NCI-H1417 treated with DMSO at 0.1 percent for 48 hours (cell line): ENCODE measurements at places on chromosomes 11 and 22.

- DNase-seq = peak; percentile 88
Observed at GRCh38 chr11:62171261-62171723, 18.7 kb upstream of the SCGB1D1 start.

GRCh38 chr11:18706330-18707243 is 8.0 kb downstream of the TMEM86A start:
- no peak for DNase-seq

DNA sequence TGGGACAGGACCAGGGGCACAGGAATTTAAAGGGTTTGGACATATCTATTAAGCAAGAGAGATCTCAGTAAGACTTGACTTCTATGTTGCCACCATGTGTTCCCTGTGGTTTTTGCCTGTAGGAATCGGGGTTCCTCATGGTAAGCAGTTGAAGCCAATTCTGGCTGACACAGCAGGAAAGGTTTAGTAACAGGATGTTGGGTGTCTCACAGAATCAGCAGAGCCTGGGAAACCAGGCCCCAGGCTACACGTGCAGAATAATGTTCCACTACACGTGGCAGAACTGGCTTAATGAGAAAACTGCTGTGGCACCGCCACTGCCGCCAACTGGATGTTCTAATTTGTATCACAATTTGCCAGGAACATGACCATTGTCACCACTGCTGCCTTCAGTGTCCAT is 264.6 kb upstream of the PLET1 start:
- no peak for DNase-seq

DNA sequence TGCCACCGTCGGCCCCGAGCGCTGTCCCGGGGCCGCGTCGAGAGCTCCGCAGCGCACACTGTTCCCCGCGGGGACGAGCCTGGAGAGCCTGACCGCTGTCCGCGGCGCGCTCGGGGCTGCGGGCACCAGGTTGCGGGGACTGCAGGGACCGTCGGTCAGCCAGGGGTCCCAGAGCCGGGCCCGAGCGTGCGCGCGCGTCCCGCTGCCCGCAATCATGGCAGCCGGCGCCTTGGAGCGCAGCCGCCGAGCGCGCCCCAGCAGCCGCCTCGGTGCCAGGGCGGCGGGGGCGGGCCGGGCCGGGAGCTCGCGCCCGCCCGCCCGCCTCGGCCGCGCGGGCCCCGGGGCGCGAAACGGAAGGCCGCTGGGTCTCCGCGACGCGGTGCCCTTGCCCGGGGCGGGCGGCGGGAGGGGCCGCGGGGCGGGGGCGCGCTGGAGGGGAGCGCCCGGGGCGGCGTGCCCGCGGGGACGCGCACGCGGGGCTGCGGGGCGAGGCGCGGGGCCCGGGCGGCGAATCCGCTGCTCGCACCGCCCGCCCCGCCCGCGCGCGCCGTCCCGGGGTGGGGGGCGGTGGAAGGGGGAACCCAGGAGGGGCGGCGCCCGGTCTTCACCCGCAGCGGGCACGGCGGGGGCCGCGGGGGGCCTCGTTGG is 79.4 kb upstream of the PPARA start:
- DNase-seq = no peak
